ENCODE measurements at places on chromosomes 16 and 17.

- no peak for DNase-seq
These were observed 3.5 kb upstream of the CDH11 start for GRCh38 chr16:65125322-65125721.

DNA sequence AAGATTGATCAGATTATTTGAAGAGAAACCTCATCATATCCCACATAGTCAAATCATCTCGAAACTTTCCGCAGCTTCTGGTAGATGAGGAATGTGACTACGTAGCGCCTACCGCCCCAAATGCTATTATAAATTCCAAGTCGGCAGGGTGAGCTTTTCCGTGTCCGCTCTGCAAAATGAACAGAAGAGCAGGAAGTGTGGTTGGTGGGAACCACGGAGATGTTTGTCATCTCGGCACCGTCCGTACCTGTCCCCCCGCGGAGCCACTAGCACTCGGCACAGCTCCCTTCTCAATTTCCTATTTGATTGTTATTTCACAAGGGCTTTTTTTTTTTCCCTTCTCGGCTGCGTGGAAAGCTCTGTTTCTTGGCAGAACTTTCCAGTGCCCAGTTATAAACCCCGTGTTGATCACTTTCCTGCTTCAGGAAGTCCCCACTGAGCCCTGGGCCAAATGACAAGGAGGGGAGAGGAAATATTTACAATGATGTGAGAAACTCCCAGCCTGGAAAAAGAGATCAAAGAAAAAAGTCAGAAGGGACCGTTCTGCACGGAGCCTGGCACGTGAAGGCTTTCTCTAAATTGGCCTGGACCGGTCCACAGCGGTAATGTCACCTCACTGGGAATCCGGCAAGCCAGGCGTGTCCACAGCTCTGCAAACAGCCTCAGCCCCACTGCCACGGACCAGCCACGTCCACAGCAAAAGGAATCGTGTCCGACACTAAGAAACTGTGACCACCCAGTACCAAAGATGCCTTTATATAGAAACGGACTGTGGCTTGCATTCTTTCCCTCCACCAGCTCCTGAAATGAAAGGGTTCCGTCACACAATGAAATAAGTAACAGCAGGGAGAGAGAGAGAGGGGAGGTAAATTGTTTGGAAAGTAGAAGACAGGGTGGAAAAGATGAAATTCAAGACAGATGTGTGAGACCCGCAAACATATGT is 65.0 kb downstream of the MRM3 start:
- DNase-seq = no peak

DNA sequence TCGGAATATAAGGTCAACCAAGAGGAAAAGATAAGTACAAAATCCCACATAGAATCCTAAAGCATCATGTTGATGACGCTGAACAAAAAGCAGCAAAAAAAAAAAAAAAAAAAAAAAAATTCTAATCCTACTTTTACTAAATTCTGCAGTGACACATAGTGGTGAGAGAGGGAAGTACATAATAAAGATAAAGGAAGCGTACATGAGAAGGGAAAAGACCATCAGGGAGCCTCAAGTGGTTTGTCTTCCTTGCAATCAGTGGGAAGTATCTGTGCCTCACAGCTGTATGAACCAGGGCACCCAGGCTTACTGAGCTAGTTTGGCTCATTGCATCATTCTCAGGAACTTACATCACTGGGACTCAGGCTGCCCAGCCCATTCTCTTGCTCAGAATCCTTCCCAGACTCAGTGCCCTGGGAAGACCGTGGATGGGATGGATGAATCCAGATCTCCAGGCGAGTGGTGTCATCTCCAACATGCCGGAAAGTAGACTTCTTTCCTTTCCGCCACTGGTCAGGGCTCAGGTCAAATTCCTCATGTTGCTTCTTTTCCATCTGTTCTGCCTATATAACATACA is 21.2 kb downstream of the SMG6 start:
- DNase-seq = no peak

GRCh38 chr16:46918905-46919792 is 35.0 kb downstream of the GPT2 start:
- no peak for DNase-seq

Measured in effector CD4-positive, alpha-beta T cell (primary cell).